ENCODE measurements at places on chromosomes 6 and 20. TPM values are rescaled to one million over a fixed set of nuclear protein-coding genes. Genes with fewer than 3 reads are reported as not detected.

Gene NRSN2
- 17.3 TPM for total RNA-seq

Gene FOXF2
- 13.2 TPM for total RNA-seq

Gene CYP24A1
- total RNA-seq, result 0.21 TPM

Gene SPATS1
- 1.8 TPM for total RNA-seq

Gene TPD52L1
- total RNA-seq, result 15.6 TPM

Gene ZNF184
- 6.6 TPM for total RNA-seq

Gene SPAG4
- total RNA-seq, result 4.2 TPM

Gene ID4
- total RNA-seq, result 27.8 TPM

Gene VSX1
- total RNA-seq, result not detected

Gene OTOR
- total RNA-seq, result not detected

Gene C2
- total RNA-seq, result 311 TPM

Gene CST4
- total RNA-seq, result not detected
